RCC 7860 (cell line): ENCODE measurements at places on chromosomes 7 and 10.

DNA sequence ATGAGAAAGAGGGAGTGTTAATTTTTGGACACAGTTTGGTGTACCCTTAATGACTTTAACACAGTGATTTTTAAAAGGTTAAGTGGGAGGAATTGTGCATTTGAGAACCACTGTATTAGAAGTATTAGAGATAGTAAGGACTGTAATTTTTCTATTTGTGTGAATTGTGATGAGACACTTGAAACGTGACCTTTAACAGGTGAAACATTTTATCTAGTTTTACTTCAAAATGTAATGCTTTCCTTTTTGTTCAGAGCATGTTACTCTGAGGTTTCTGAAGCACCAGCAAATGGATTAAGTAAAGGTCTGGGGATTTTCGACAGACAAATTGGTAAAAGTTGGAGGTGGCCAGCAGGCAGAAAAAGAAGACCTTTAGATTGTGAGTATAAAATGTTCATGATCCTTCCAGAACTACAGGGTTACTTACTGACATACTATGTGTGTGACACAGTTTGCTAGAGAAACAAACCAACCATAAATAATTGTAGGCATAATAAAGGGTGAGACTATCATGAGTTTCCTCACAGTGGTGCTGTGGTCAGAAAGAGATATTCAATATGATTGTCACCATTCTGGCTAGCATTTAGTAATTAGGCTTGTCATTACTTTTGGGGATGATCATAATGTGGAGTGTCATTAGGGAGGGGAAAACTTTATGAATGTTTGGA is 26.1 kb downstream of the LCOR start:
- DNase-seq = peak; percentile 3

GRCh38 chr7:45221896-45222604 is 64.5 kb downstream of the RAMP3 start:
- DNase-seq = no peak

DNA sequence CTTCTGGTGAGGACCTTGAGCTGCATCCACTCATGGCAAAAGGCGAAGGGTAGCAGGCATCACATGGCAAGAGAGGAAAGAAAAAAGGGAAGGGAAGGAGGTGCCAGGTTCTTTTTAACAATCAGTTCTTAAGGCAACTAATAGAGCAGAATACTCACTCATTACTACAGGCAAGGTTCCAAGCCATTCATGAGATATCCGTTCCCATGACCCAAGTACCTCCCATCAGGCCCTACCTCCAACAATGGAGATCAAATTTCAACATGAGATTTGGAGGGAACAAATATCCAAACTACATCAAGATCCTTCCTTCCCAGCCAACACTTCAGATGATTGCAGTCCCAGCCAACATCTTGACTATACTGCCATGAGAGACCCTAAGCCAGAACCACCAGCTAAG is 38.9 kb upstream of the YAE1 start:
- DNase-seq = no peak

GRCh38 chr7:127154101-127154500 is 98.6 kb downstream of the GRM8 start:
- no peak for DNase-seq
